Fibroblast of pulmonary artery (primary cell): ENCODE measurements at places on chromosomes 13 and 19.

DNA sequence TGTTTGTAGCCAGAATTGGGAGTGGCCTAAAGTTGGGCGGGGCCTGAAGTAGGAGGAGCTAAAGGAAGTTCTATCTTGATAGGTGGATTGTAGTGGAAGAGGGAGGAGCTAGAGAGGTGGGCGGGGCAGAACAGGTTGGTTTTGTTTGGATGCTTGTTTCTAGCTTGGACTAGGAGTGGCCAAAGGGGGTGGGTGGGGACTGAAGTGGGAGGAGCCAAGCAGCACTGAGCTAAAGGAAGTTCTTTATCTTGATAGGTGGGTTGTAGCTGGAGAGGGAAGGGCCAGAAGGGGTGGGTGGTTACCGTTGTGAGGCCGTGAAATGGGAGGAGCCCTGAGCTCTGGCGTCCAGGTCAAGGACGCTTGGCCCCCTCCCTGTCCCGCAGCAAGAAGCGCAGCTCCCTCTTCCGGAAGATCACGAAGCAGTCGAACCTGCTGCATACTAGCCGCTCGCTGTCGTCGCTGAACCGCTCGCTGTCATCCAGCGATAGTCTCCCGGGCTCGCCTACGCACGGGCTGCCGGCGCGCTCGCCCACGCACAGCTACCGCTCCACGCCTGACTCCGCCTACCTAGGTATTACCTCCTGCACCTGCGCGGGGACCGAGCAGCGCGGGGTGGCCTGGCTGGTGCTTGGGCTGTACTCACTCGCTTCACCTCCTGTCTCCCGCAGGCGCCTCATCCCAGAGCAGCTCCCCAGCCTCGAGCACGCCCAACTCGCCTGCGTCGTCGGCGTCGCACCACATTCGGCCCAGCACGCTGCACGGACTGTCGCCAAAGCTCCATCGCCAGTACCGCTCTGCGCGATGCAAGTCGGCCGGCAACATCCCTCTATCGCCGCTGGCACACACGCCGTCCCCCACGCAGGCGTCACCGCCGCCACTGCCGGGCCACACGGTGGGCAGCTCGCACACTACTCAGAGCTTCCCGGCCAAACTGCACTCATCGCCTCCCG, 8.0 kb downstream of the DNASE2 start:
- peak; percentile 75 for DNase-seq

DNA sequence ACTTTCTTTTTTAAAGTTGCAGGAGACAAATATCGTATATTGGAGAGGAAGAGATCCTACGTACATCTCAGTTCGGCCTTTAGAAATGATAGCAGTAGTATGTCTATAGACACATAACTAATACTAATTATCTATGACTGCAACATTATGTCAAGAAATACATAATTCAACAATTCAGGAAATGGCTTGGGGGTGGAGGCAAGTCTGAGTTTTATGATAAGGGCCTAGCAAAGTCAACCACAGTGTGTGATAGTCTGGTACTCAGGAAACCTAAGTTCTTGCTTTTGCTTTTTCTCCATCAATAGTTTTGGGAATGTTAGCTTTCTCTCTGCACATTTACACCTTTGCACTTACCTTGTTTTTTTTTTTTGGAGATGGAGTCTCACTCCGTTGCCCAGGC, 27.5 kb upstream of the OBI1 start:
- no peak for DNase-seq

- DNase-seq, result no peak
These were observed 1.2 kb upstream of the SLAIN1 start for GRCh38 chr13:77696006-77696878.

GRCh38 chr13:98664924-98665637, 87.4 kb downstream of the SLC15A1 start:
- no peak for DNase-seq

GRCh38 chr13:80341756-80342370, 937 bp upstream of the SPRY2 start:
- peak; percentile 71 for DNase-seq

DNA sequence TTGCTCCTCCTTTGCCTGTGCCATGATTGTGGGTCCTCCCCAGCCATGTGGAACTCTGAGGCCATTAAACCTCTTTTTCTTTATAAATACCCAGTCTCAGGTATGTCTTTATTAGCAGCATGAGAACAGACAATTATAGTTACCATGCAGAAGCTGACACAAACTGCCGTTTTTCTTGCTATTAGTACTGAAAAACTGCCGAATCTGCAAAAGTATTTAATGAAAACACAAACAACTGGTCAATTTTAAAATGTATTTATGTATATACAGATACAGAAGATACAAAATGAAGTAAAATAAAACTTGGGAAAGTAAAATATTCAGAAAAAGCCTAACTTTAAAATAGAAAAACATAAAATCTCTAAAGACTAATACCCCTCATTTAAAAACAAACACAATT, 206.3 kb downstream of the DIAPH3 start:
- DNase-seq, result no peak

DNA sequence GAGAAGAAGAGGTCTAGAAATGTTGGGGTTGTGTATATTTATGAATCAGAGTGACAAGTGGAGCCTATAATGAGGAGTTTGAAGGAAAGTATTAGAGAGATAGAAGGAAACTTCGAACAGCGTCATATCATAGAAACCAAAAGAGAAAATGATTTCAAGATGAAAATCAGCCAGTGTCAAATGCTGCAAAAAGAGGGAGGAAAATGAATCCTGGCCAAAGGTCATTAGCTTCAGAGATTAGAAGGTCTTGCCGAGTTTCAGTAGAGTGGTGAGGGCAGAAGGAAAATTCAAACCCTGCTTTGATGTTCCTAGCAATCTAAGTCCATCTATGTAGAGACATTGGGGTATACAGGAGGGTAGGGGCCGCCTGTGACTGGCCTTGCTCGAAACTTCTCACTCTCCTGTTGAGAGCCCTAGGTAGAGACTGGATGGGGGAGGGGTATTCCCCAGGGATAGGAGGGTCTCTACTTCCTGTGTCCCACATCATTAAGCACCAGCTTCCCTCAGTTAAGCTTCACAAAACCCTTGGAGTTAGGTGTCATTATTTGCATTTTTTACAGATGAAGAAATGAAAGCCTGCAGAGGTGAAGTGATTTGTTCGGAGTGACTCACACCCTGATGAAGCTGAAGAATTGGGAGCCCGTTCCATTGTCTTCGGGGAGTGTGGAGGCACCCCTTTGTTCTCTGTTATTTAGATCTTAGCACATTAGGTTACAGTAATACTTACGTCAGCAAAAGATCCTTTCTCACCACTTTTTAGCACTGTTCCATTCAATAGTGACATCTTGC, 62.8 kb downstream of the FGF9 start:
- DNase-seq, result no peak

GRCh38 chr19:43028866-43029265, 2.6 kb upstream of the PSG11 start:
- no peak for DNase-seq

DNA sequence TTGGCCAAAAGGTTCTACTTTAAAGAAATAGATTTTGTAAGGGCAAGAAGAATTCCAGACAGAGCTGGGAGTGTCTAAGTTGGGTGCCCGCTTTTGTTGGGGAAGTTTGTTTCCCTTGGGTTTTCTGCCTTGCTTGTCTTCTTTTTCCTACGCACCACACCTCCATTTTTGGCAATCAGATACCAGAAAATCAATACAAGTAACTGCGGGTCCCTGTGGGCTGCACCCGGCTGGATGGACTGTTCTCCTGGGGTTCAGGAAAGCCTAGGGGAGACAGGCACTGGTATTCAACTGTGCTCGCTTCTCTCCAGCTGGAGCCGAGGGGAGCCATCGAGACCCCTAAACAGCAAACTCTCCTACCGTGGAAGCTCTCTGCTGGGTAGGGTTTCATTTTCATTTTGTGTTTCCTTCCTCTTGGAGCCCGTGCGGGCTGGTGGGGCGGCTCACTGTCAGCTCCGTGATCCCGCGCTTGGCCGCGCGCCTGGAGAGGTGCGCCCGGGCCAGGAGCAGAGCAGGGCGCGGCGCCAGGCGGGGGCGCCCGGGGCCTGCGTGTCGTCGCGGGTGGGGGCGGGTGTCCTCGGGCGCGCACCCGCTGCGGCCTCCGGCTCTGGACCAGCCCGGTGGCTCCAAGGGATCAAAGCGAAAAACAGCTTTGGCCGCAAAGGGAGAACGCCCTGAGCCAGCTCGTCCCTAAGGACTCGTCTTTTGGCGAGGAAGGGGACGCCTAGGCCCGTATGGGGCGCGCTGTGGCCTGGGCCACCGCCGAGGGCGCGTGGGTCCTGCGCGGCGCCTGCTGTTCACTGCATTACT, 347.2 kb downstream of the ZNF536 start:
- peak; percentile 13 for DNase-seq

DNA sequence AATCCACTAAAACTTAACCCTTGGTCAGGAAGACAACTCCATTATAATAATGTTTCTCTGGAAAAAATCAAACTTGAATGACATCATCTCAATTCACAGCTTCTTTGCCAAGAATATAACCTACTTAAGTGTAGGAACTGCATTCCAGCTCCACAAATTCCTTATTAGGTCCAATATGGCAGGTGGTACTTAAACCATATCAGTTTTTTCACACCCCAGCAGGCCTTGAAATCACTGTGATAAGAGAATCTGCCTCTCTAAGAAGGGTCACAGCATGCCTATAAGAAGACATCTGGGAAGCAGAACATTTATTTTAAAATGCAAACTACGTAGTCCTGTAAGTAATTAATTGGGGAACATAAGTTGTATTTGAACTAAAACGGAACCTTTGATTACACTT, 687.8 kb downstream of the DIAPH3 start:
- DNase-seq, result no peak

DNA sequence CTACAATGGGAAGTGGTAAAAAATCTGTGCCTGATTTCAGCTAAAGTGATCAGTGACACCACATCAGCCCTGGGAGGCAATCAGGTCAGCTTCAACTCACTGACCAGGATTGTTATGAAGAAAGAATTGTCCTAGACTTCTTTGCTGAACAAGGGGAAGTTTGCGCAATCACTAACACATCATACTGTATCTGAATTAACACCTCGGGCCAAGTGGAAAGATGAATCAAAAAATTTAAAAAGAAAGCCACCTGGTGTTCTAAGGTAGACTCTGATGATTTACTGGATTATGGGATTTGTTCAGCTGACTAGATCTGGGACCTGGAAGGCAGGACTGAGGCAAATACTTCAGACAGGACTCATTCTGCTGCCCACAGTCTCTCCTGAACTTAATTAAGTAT, 161.8 kb downstream of the DIAPH3 start:
- no peak for DNase-seq

DNA sequence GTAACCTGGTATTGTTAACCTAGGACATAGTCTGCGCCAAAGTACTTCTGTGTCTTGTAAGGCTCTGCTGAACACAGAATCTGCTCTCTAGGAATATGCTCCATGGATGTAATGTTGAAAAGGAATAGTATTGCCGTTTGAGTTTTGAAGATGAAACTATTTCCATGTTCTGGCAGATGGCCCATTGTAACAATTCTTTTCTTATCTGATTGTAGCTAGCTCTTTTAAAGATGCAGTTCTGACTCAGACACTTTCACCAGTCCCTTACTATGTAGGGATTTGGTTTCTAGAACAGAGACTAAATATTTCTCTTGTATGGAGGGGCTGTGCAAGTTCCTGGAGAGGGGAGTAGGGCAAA, 185.6 kb downstream of the MTUS2 start:
- DNase-seq, result no peak

DNA sequence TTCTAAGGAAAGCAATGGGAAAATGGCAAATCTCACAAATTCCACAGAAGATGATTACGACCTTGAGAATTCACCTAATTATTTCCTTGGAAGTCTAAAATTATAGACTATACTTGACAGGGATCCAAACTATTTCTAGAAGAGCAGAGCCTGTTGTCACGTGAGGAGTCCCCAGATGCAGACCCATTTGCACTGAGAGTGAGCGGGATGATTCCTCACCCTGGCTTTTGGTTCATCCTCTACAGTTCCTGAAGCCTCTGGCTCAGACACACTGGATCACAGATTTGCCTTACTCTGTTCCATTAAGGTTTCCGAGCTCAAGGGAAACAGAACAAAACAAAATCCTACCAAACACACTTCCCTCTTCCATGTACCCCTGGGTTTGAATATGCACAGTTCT, 23.0 kb upstream of the CYSLTR2 start:
- DNase-seq, result no peak

GRCh38 chr13:105902396-105902795, 633.1 kb downstream of the EFNB2 start:
- DNase-seq, result no peak

DNA sequence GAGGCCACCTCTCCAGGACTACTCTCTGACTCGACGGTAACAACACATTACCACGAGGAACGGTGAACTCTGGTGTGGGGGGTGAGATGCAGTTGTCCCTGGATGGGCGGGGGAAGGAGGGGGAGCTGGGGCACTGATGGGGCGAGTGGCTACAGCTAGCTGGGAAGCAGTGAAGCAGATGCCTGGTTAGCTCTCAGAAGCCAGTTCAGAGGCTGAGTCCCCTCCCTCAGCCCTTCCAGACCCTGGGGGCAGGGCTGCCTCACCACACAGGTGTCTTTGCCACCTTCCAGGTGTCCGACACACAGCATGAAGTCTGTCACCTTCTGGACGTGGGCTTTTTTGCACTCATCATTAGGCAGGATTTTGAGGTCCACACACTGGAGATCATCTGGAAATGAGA, 4.0 kb downstream of the KLK1 start:
- DNase-seq, result no peak

DNA sequence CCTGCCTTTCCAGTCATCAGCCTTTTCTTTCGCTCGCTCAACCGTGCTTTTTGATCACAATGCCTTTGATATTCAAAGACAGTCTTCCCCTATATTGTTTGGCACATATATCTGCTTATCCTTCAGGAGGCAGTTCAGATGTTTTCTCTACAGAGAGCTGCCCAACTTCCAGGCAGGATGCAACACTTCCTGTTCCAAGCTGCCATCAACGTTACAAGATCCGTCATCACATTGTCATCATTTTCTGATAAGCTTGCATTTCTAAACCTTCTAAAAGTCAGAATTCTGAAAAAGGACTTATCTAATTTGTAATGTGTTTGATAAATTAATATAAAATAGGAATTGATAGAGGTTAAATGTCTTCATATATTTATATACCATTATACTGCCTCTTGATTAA, 574.2 kb downstream of the TBC1D4 start:
- peak; percentile 36 for DNase-seq

GRCh38 chr19:17243211-17243829, 2.4 kb downstream of the NR2F6 start:
- no peak for DNase-seq

GRCh38 chr13:41460074-41460465, 2.7 kb downstream of the RGCC start:
- DNase-seq, result no peak

DNA sequence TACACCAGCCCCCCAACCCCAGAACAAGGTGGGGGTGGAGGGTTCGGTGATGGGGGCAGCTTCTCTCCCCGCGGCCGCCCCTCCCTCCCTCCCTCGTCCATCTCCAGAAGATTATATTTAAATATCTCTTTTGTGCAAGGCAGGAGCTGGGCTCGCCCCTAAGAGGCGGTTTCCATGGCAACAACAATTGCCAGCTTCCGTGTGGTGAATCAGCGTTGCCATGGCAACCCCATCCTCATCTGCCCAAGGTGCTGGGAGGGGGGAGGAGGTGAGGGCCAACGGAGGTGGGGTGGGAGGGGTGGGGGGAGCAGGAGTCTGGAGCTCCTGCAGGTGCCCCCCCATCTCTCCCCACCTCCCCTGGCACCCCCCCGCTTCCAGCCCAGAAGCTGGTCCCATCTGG, 46.4 kb downstream of the CELF5 start:
- peak; percentile 44 for DNase-seq
